ENCODE measurements at places on chromosomes 1 and 21. TPM values are rescaled to one million over a fixed set of nuclear protein-coding genes. Genes with fewer than 3 reads are reported as not detected.
A peak's percentile ranks its signal among the peaks of the same experiment; 100 is the strongest.

DNA sequence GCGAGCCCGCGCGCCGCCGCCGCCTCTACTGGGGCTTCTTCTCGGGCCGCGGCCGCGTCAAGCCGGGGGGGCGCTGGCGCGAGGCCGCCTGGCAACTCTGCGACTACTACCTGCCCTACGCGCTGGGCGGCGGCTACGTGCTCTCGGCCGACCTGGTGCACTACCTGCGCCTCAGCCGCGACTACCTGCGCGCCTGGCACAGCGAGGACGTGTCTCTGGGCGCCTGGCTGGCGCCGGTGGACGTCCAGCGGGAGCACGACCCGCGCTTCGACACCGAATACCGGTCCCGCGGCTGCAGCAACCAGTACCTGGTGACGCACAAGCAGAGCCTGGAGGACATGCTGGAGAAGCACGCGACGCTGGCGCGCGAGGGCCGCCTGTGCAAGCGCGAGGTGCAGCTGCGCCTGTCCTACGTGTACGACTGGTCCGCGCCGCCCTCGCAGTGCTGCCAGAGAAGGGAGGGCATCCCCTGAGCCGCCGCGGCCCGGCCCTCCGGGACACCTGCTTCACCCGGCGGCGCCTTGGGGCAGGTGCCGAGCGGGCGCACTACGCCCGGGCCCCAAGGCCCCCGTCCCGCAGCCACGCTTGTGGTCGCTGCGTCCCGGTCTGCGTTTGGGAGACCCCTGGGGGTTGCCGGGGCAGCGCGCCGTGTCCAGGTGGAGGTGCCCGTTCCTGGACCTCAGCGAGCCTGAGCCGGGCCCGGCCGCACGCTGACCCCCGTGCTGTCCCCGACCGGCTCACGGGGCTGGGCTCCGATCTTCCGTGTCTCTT, 944 bp downstream of the B3GALT6 start:
- peaks cover 8% of the 10 kb centered on the region for H3K27me3 ChIP-seq
- no peaks in the 10 kb centered on the region for H3K36me3 ChIP-seq
- peaks cover 38% of the 10 kb centered on the region for H3K4me1 ChIP-seq
- DNase-seq: no peak
- H3K4me3 ChIP-seq: peak overlapping the region; percentile 40
- no peak overlapping the region for H3K27ac ChIP-seq

DNA sequence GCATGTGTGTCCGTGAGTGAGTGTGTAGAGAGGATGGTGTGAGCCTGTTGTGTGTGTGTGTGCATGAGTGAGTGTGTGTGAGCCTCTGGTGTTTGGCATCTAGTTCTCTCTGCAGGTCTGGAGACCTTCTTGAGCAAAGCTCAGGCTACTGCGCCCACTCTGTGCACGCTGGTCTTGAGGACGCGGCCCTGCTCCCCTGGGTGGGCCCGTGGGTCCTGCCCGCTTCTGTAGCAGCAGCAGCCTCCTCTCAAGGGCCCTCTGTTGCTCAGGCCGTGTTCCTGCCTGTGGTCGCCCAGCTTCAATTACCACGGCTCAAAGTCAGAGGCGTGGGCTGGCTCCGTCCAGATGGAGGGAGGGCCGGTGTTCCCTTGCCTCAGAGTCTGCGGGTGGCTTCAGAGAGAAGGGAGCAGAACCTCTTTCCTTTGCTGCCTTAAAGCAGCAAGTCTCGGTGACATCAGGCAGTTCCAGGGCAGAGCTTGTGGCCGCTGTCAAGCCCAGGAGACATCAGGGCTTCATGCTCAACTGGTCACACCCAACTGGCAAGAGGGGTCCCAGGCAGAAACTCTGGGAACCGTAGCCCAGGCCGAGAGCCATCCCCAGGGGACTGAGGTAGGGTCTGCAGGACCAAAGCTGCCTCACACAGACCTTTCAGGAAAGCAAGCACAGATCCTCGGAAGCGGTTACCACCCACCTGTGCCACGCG, 270.6 kb upstream of the VAMP3 start:
- H3K4me1 ChIP-seq: no peaks in the 10 kb centered on the region
- no peak overlapping the region for H3K4me3 ChIP-seq
- DNase-seq: no peak
- no peaks in the 10 kb centered on the region for H3K27me3 ChIP-seq
- no peak overlapping the region for H3K27ac ChIP-seq
- no peaks in the 10 kb centered on the region for H3K36me3 ChIP-seq

DNA sequence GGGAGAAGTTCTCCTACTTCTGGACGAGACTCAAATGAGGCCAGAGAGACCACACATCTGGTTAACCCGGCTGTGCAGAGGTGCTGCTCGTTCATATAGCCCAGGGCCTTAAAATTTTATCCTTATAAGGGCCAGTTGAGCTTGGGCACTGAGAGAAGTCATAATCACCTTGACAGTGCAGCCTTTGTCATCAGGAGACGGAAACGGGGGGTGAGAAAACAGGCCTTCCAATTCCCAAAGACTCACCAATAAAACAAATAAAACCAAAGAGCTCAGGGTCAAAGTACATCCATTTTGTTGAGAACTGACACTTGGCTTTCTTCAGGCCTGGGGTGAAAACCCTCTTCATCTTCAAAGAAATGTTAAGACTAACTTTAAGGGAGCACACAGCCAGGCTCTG, 167.1 kb downstream of the TGFBR3 start:
- DNase-seq: no peak
- H3K4me3 ChIP-seq: no peak overlapping the region
- H3K4me1 ChIP-seq: peaks cover under 1% of the 10 kb centered on the region
- no peak overlapping the region for H3K27ac ChIP-seq
- H3K27me3 ChIP-seq: no peaks in the 10 kb centered on the region
- peaks cover 22% of the 10 kb centered on the region for H3K36me3 ChIP-seq

- no peaks in the 10 kb centered on the region for H3K4me1 ChIP-seq
- H3K4me3 ChIP-seq: no peak overlapping the region
- H3K27ac ChIP-seq: no peak overlapping the region
- H3K36me3 ChIP-seq: no peaks in the 10 kb centered on the region
Observed at GRCh38 chr1:195019385-195019784, 1588.9 kb downstream of the KCNT2 start.

AIRE gene
- polyA plus RNA-seq: not detected

MIXL1 gene
- 0.58 TPM for polyA plus RNA-seq

SLC41A1 gene
- 46.8 TPM for polyA plus RNA-seq
